CD4-positive, alpha-beta T cell treated with Interferon gamma for 1 hour (primary cell): ENCODE measurements at places on chromosomes 7 and 10.

- no peak for DNase-seq
These were observed 128.5 kb downstream of the SND1 start for GRCh38 chr7:127780489-127780888.

- DNase-seq: no peak
These were observed 459.3 kb downstream of the HTR7 start for GRCh38 chr10:90398566-90398965.

DNA sequence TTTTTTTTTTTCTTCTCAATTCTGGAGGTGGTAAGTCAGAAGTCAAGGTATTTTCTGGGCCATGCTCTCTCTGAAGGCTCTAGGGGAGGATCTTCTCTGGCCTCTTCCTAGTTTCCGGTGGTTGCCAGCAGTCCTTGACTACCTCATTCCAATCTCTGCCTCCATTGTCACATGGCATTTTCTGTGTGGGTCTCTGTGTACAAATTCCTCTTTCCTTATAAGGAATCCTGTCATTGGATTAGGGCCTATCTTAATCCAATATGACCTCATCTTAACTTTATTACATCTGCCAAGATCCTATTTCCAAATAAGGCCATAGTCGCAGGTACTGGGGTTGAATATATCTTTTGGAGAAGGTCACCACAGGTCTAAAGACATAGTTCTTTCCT is 129.3 kb upstream of the PRR15 start:
- DNase-seq: no peak

- no peak for DNase-seq
These were observed 220.0 kb downstream of the ARHGAP21 start for GRCh38 chr10:24503461-24504320.

- DNase-seq: no peak
These were observed 219.1 kb upstream of the KLF6 start for GRCh38 chr10:4004144-4004543.

GRCh38 chr10:66629996-66630395 is 295.8 kb upstream of the LRRTM3 start:
- DNase-seq: no peak

DNA sequence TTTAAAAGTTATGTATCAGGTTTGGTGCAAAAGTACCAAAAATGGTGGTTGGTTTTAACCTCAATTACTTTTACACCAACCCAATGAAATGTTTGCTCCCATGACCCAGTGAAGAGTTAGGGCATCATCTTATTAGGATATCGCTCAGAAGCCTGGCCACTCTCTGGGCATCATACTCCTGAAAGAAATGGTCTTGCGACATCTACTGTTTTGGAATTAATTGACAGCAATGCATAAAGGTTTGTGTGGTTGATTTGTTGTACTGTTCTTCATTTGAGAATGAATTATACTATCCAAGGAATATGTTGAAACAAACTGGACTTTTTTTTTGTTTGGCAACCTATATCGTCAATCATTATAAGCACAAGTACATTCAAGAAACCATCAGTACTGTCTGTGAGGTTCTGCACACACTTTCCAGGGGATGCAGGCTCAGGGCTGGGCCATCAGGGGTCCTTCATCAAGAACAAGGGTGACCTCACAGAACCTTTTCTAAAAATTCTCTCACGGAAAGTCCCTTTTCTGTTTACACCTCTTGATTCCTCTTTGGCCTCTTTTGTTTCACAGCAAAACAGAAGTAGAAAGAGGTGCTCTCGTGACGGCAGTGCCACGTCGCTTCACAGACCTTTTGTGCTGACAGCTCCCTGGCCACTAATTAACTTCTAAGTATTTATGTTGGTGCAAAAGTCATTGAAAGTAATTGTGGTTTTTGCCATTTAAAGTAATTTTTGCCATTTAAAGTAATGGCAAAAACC is 117.2 kb upstream of the KLF6 start:
- peak; percentile 81 for DNase-seq

DNA sequence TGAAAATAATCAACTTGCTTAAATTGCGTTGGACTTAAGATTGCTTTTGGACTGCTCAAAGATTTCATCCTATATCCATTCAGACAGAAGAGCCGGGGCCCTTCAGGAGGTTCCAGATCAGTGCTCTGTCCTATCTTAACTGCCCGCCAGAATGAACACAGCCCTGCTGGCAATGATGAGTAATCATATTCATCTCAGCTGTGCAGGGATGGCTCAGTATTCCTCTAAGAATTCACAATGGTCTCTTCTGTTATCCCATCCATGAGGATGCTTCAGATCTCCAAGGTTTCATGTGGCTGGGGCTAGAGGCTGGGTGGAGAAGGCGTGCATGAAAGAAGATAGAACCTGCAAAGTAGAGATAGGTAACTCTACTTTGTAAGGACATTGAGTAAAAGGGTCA is 80.0 kb upstream of the NPVF start:
- DNase-seq: no peak

DNA sequence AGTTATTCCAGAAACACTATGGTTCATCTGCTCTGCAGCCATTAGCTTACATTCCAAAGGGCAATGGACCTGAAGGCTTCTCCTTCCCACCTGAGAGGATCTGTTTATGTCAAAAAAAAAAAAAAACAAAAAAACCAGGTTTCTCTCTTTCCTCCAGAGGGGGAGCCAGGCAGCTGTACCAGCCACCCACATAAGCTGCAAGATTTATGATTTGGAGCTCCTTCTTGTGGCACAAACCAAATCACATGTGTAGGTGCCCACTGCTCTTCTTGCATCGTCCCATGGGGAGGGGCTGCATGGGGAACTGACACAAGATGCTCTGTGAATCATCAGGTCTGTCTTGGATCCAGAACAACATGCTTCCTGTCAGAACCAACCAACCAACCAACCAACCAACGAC is 231.6 kb upstream of the IGFBP3 start:
- no peak for DNase-seq

- no peak for DNase-seq
These were observed 44.0 kb downstream of the TARP start for GRCh38 chr7:38229386-38229785.

DNA sequence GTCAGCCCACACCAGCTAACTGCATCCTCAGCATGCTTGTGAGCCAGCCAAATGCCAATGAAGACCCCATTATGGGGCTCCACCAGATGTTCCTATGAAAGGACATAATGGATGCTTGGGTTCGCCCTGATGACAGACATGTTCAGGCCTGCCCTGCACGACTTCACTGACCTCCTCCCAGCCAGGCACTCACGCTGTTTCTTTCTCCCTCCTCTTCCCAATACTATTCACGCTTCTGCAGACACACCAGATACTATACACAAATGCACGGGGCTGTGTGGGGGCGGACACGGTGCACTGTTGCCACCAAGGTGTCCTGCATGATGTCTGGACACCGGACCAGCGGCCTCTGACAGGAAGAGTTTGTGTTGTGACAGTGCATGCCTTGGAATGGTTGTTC is 284.2 kb downstream of the PRPF18 start:
- DNase-seq: no peak

DNA sequence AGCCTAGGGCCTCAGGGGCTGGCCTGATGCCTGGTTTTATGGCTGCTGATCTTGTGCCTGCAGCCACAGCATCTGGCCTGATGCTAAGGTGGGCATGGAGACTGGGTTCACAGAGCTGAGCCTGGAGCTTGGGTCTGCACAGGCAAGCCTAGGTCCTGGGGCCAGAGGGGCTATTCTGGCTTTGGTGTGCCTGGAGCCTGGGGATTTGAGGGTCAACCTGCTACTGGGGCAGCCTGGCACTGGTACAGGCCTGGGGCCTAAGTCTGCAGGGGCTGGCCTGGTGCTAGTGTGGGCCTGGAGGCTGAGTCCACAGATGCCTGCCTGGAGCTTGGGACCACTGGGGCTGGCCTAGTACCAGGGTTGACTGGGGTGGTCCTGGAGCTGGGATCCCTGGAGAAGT is 481.8 kb upstream of the GHITM start:
- DNase-seq: no peak

- no peak for DNase-seq
These were observed 299.9 kb downstream of the AUTS2 start for GRCh38 chr7:69898189-69898588.

- DNase-seq: no peak
These were observed 46.0 kb downstream of the CDC123 start for GRCh38 chr10:12241810-12242529.

GRCh38 chr7:126720232-126720631 is 532.5 kb downstream of the GRM8 start:
- no peak for DNase-seq

GRCh38 chr7:27210441-27211083 is 10.7 kb upstream of the HOXA13 start:
- DNase-seq: no peak

DNA sequence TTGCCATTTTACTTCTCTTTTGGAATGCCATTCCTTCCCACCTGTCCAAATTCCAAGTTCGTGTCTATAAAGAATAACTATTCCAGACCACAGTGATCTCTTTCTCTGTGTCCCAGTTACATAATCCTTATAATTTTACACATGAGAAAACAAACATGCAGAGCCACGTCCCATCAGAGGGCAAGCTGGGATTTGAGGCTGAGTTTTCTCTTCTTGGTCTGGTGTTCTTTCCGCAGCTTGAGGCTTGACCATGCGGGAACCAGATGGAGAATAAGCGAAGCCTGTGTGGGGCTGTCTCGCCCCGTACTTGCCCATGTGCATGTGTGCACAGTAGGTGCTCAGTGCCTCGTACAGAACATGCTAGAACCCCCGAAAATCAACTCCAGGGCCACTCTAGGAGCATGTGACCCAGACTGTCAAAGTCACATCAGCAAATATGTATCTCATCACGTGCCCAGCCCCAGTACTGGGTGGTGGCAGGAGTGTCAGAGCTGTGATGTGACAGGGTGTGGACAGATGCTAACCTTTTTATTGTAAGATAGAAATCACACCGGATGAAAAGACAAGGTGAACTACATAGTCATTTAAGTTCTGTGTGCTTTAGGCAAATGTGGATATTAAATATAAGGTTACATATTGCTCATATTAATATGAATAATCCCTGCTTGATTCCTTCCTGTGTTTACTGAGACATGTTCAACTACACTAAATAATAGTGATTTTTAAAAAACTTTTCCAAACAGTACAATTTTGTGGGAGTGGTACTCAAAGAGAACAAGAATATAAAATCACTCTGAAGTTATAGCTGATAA is 3.2 kb downstream of the INSIG1 start:
- DNase-seq: no peak

GRCh38 chr7:117068511-117069145 is 115.3 kb downstream of the ST7 start:
- no peak for DNase-seq

- DNase-seq: no peak
These were observed 17.4 kb downstream of the FOXP2 start for GRCh38 chr7:114432061-114432460.

GRCh38 chr10:34746094-34746493 is 69.0 kb downstream of the PARD3 start:
- DNase-seq: no peak

DNA sequence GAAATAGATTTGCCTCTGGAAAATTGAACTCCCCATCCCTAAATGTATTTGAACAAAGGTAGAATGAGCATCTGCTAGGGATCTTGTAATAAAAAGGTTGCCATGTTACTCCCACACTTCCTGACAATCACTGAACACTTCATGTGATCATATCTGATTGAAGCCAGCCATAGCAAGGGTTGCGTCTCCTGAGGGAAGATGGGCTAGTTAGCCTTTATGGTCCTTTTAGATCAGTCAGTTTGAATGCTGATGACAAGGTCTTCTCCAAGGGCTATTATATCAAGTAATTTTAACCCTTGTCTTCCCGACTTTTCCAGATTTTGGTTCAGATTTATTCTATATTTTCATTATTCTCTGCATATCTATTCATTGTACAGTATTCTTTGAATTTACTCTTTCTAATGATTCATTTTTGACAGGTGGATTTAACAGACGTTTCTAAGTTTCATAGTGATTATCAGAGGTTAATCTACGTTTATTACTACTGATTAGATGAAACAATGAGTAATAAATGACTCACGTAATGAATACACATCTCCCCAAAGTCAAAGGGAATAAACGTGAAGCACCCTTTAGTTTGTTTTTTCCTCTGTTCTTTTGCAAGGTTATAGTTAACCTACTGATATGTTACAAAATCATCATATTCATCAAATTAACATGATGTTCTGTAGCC is 28.1 kb downstream of the CSGALNACT2 start:
- DNase-seq: no peak

DNA sequence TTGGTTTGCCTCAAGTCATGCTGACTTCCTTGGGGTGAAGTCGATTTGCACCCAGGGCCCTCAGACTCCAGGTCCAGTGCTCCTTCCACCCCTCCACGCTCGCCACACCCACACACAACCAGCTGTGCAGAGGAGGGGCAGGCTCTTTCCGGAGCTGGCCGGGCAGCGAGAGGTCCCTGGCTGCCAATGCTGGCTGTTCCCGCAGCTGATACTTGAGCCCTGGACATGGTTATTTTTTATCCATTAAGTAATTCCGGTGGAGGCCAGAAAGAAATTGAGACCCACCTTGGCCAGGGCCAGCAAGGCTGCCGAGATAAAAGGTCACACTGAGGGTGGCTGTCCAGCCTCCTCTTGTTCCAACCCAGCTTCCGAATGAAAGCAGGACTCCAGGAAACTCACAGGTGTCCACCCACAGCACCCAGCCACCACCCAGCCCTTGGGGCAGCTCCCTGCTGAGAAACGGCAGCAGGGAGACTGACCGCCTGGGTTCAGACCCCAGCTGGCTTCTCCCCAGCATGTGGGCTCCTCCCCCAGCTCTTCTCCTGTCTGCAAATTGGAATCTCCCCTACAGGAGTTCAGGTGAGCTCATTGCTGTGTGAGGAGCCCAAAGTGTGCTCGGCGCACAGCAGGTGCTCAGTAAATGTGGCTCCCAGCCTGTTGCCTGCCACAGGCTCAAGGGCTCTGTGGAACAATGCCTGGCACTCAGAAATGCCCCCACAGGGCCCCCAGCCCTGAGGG is 77.8 kb downstream of the PDGFA start:
- no peak for DNase-seq

- no peak for DNase-seq
These were observed 35.9 kb upstream of the FAM3C start for GRCh38 chr7:121431996-121432395.

- peak; percentile 94 for DNase-seq
These were observed 683 bp upstream of the SGMS1 start for GRCh38 chr10:50624413-50624865.

DNA sequence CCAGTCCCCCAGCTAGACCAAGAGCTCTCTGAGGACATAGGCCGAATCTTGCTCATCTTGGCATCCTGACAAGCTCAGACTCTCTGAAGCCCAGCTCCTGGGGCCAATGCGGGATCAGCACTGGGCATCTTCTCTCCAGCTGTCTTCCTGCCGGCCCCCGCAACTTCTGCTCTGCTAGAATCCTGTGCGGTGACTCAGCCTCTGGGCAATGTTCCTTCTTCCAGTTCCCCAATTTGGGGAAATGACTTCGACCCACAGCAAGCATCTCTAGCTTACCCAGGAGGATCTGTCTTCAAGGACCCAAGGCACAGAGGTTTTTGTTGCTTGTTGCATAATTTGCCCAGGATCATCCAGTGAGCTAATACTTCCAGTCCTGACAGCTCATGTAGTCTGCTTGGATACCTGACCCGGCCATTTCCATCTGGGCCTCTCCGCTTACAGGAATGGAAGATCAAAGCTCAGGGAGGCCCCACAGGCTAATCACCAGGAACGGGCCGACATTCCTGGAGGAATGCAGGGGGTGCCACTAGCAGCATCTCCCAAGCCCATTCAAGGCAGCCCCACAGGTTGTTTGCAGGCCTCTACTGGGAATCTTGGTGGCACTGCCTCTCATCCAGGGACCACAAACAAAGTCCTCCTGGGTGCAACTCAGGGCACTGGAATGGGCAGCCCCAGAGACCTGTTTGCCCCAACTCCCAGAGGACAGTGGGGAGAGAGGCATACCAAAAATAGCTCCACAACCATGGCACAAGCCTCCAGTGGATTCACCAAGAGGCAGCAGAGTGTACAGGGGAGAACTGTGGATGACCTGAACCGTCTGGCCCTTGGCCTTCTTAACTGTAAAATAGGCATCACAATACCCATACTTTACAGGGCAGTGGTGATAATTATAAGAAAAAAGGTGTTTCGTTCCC is 151.9 kb downstream of the NEURL1 start:
- peak; percentile 60 for DNase-seq
